Tibial artery (tissue), 4 donors: ENCODE measurements at places on chromosomes 6 and 20.

GRCh38 chr20:57601211-57601570, 19.0 kb downstream of the ZBP1 start:
- no peak for DNase-seq

GRCh38 chr6:53910834-53911233, 116.0 kb downstream of the LRRC1 start:
- DNase-seq, result no peak

DNA sequence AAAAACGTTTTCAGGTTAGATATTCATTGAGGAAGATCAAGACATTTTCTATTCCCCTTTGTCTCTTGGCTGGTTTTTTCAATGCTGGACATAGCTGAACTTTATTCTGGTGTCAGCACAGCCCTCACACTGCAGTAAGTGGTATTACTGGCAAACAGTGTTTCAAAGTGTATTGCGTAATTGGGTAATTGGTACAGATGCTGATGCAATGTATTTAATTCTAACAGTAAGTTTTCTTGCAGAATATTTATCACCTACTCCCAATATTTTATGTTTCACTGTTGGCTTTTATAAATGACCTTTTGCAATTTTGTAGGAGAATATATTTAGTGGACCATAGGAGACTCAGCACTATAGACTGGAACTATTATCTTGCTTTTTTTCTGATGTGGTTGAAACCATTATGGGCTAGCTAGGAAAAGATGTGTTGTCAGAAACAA, 287.6 kb upstream of the SOX4 start:
- DNase-seq, result no peak

DNA sequence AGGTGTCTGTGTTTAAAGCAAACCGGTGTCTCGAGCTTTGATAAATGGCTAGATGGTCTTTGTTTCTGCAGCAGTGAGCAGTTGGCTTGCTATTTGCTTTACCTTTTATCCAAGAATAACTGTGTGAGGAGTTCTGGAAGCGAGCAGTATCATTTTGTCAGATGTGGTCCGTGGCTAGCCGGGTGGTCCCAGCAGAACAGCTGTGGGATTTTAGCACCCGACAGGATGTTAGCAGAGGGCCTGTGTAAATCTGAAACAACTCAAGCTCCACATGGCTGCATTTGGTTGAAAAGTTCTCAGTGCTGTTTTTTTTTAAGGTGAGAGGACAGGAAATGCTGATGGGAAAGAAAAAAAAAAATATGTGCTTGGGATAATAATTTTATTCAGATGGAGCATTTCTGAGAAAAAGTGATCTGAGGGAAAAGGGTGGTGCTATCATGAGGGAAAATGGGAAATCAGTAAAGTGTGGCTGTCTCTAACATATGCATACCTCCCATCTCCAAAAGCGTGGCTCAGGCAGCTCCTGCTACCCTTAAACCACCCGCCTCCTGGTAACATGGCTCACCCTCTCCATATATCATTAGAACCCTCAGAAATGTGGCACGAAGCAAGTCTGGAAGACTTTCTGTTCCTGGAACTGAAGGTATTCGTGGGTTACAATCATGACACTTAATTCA, 215.4 kb downstream of the TSHZ2 start:
- no peak for DNase-seq

DNA sequence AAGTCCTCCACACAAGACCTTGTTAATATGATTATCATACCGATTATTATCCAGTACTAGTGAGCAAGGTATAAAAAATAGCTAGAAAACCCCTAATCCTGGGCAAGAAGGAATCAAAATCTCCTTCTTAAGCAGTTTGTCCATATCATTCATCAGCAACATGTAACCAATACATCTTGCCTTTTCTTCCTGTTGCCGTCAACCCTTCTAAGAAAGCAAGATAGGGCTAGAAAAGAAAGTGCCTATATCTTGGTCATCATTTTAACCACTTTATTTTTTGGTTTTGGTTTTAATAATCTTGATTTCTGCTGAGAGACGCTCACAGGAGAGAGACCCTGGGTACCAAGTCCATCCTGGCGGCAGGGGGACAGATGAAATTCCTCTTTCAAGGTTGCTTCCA, 27.2 kb upstream of the PREX1 start:
- DNase-seq, result no peak

DNA sequence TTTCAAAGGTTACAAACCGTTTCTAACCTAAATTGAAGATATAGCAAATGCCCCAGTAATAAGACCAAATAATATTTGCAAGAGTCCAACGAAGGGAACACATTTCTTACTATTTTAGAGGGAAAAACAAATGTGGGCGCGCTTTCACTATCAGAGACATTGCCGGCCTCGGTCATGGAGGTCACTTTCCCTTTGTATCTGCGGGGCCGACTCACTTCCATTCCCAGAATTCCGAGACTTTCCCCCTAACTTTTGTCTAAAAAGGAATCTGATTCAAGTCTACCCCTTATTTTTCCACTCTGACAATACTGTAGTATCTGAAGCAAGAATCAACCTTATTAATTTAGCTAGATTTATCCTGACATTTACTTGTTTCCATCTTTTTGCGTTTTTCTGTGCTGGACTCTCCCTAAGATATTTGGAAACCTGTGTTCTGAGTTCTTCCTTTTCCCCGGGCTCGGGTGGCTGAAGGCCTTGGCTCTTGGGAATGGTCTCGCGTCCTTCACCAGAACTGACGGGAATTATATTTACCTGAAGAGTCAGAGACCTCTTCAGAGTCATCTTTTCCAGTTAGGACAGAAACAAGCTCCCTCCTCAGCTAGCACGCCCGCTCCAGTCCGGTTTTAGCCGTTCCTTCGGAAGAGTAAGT, 71.8 kb upstream of the ZNF184 start:
- DNase-seq, result no peak

DNA sequence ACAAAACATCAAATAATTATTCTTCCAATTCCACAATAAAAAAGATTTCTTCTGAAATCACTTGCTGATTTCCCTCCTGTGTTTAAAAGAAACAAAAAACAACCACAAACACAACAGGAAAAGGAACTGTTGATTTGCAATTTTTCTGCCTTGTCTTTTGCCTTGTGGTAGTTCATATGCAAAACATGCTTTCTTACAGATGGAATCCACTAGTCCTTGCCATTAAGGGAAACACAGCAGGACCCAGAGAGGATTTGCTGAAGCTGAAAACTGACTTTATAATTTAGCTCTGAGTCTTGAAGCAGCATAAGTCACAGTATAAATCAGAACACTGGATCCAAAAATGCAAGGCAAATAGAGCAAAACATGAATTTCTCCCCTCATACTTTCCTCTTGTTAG, 328.8 kb downstream of the PHF3 start:
- DNase-seq, result no peak

DNA sequence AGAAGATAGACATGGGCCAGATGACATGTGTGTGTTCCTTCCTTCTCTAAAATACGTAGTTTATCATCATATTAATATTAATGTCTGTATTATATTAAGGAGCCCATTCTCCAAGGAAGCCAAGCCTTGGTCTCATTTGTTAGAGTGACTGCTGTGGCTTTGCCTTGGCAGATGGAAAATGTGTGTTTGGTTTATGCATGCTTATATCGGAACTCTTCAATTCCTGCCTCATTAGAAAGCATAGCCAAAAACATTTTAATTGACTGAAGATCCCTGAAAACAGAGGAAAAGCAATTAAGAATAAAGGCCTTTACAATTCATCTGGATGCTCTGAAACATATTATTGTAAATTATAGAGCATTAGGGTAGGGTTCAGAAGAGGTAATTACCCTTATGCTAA, 106.4 kb downstream of the COL9A1 start:
- DNase-seq, result no peak

DNA sequence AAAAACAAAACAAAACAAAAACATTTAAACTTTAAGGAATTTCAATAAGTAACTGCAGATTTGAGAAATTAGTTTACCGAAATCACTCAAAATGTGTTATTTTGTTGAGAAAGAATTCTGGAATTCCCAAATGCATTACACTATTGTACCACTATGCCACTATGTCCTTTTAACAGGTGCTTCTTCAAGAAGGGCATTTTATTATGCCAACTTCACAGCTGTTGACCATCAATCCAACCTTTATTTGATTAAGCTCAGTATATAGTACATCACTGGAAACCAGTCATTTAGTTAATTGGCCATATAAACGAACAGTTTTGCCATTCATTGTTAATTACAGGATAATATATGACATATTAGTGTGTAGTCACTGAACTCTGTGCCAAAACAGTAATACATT, 221.7 kb downstream of the ARHGAP18 start:
- no peak for DNase-seq

DNA sequence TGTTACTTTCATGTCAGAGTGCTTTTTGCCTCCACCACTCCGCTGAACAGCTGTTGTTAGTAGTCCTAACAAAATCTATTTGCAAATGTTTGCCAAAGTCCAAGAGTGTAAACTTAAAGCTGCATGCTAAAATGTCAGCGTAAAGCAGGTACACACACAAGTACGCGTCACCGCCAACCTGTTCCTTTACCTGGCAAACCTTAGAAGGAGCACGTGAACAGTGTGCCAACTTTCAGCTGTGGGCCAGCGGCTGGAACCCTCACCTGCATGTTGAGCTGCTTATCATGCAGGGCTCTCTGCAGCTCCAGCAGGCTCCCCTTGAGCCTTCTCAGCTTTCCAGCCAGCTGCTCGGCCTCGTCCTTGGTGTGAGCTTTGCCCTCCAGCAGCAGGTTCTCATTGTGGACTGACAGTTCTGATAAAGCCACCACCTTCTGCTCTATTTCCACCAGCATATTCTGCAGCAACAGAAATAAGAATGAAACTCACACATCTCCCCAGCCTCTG, 359.3 kb downstream of the SYNE1 start:
- no peak for DNase-seq

DNA sequence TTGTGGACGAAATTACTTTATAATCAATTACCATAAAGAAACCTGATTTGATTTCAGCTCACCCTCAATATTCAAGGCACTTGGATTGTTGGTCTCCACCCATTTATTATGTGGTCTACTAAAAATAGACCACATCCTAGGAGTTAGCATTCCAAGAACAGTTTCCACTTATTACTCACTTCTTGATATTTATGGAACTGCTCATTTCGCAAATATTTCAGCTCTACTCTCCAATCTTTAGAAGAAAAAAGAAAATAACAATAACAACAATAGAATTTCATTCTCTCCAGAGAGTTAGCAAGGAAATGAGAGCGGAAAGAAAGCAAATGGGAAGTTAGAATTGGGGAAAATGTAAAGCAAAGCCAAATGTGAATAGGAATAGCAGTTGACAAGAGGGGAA, 26.2 kb upstream of the HDAC2 start:
- DNase-seq, result no peak

DNA sequence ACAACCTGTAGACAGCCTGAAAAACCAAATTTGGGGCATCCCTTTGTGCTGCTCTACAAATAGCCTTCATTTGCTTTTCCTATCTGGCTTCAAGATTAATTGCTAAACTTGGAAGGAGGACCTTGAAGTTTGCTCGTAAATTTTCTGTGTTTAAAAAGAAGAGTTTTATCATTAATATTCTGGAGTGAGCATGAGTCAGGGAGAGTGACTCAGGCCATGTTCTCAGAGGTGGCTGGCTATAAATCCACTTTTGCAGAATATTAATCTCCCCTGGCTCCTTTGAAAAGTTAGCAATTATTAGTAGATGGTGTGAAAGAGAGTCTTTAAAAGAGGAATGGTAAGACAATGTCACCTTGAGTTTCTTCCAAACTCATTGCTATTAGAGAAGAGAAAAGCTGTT, 91.0 kb downstream of the ANKEF1 start:
- no peak for DNase-seq

DNA sequence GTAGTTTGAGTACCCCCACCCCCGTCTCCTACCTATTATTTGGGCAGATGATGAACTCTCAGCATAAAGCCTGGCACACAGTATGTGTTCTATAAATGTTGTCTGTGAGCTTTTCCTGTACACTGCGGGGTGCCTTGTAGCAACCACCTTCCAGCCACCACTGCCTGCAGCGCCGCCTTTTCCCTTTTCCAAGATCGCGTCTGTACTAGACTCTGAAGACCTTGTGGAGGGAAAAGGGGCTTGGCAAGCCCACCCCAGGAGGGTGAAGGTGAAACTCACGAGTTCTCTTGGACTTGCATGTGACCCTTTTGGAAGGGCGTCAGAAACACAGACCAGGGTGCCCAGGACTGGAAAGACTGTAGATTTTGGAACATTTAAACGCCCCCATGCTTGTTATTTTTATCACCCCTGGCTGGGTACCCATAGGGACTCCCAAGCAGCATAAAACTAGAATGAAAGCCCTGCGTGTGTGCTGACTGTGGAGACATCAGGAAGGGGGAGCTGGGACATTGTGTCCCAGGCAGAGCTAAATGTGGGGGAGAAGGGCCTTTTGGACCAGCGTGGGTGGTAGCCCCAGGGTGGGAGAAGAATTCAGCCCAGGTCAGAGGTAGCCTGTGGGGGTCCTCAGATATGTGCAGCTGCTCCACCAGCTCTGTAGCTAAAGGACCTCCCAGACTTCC, 8.3 kb downstream of the BAK1 start:
- DNase-seq, result no peak

DNA sequence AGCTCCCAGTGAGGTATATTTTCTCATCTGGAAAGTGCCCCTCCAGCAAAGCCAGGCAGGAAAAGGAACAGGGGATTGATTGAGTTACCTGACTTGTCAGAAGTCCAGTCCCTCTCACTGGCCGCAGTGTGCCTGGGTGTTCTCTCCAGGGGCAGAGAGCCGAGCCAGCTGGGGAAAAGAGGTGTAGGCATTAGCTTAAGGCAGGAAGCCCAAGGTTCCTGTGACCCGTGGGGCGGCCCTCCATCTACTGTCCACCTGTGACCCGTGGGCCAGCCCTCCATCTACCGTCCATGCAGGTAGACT, 2.7 kb downstream of the PSMG4 start:
- no peak for DNase-seq

DNA sequence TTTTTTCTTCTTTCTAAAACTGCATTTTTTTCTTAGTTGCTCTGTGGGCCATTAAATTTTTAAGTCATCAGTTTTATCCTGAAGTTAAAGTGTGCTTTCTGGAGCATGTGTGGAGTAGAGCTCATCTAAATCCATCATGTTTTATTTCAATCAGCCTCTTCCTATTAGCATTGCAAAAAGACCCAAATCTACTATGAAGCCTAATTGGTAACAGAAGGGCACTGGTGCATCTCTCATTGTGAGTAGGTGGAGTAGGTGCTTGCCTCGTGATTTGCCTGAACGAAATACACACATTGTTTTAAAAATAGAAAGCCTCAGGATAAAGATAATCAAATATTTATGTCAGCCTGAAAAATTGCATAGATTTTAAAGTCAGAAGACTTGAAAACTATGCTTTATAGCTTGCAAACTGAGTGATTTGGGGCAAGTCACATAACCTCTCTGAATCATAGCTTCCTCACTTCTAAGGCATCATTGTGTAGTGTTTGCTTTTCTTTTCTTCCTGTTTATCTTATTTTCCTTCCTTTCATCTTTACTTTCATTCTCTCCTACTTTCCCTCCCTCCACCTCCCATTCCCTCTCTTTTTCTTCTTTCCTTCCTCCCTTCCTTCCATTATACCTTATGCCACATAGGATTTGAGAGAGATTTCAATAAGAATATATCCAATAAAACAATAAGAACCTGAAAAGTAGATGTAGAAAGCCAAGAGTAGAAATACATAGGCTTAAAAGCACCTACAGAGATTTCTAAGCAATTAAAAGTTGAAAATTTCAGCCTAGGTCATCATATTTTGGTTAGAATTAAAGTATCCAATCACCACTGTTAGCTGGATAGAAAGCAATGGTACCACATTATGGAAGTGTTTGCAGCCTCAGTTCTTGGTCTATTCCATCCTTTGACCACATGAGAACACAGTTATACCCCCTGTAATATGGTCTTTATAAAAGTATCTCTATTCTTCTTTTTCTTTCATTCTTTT, 49.6 kb upstream of the RNF146 start:
- no peak for DNase-seq

- no peak for DNase-seq
Measured at GRCh38 chr20:60144404-60144803, 186.2 kb downstream of the CDH26 start.

GRCh38 chr20:50680105-50680960, 11.0 kb downstream of the RIPOR3 start:
- DNase-seq, result peak; percentile 64
